NCI-H524 (cell line): ENCODE measurements at places on chromosomes 12 and 14.

- no peak for DNase-seq
Observed at GRCh38 chr12:116461060-116461459, 98.1 kb upstream of the MAP1LC3B2 start.

- DNase-seq = no peak
Observed at GRCh38 chr12:65565601-65566560, 258.4 kb upstream of the HMGA2 start.

DNA sequence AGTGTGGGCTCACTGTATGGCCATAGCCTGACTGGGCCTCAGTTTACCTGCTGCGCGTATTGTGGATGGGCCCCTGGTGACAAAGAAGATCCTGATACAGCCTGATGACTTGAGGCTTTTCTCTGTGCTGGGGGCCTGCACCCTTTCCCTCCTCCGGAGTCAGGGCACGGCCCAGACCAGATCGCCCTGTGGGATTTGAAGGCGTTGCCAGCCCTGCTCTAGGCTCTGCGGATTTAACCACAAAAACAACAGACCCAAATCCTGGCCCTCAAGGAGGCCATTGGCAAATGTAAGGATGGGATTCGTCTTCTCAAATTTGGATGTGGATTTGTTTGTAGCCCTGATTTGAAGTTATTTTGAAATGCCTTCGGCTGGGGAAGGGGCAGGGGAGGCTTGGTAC lies 195.8 kb downstream of the TSPAN9 start:
- no peak for DNase-seq

DNA sequence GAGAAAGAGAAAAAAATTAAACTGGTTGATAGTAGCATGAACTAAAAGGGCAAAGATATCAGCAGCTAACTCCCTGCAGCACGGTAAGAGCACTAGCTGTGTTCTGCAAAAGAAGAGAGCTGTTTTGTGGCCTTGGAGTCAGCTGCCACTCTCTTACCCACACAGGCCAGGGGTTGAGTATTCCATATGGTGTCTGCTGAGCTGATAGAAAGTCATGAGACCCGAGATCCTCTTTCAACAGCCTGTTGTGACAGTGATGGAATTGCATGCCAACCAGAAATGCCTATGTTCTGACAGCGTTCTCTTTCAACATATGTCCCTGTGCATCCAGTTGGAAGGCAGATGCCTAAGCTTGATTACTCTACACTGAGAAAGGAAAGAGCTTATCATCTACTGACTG lies 39.9 kb downstream of the TMTC1 start:
- DNase-seq = peak; percentile 63

GRCh38 chr14:100540141-100540925 lies 46.9 kb downstream of the BEGAIN start:
- DNase-seq = no peak
